Left cardiac atrium (tissue), 4 donors: ENCODE measurements at places on chromosomes 2 and 18. TPM values are rescaled to one million over a fixed set of nuclear protein-coding genes. Genes with fewer than 3 reads are reported as not detected.
A peak's percentile ranks its signal among the peaks of the same experiment; 100 is the strongest.

The HAAO gene
- total RNA-seq, result 3.4 TPM

GRCh38 chr18:48293954-48294898, 115.0 kb downstream of the ZBTB7C start:
- DNase-seq, result no peak

GRCh38 chr18:11489266-11489899, 120.0 kb upstream of the SLC35G4 start:
- DNase-seq, result no peak

The ST8SIA5 gene
- 2.5 TPM for total RNA-seq

The SIX3 gene
- total RNA-seq, result not detected

DNA sequence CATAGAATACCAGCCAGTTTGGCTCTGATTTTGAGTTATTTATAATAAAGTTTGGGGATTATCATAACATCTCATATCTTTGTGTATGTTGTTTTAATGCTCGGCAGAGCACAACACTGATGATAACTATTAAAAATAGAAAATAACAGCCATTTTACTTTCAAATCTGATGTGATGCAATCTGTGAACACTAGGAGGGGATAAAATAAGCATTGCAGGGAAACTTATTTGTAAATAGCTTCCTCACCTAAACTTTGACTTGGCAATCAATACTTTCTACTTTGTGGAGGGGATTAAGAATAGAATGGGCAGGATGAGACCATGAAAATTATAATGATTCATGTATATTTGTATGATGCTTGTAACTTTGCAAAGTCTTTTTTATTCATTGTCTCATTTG, 54.4 kb downstream of the USP14 start:
- DNase-seq, result no peak

- peak; percentile 40 for DNase-seq
Observed at GRCh38 chr18:79068341-79068936, 755 bp upstream of the ATP9B start.
